Activated CD8-positive, alpha-beta T cell treated with anti-CD3 and anti-CD28 coated beads for 36 hours (primary cell): ENCODE measurements at places on chromosomes 5 and 9.

GRCh38 chr5:67214707-67215447 lies 18.3 kb upstream of the CD180 start:
- no peak for DNase-seq

GRCh38 chr9:81608289-81608657 lies 81.1 kb downstream of the TLE1 start:
- DNase-seq = no peak

GRCh38 chr5:98796197-98796972 lies 22.9 kb downstream of the RGMB start:
- DNase-seq = peak; percentile 69

DNA sequence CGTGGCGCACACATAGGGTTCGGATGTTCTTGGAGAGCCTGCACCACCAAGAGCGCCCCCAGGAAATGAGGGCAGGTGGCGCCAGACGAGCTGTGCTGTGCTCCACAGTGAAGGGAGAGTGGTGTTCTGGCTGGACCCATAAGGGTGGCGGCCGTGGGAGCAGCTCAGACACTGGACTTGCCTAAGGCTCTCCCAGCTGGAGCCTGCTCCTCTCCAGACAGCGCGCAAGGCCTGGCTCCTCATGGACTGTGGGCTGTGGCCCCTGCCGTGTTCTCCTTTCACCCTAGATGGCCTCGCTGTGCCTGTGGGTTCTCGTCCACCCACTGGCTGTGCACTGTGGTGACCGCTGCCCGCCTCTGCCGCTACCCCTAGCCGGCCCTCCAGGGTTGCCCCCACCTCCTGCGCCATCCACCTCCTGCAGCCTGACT lies 92.9 kb downstream of the EHMT1 start:
- no peak for DNase-seq

- DNase-seq = no peak
Measured at GRCh38 chr9:129093602-129094386, 12.9 kb downstream of the DOLPP1 start.

DNA sequence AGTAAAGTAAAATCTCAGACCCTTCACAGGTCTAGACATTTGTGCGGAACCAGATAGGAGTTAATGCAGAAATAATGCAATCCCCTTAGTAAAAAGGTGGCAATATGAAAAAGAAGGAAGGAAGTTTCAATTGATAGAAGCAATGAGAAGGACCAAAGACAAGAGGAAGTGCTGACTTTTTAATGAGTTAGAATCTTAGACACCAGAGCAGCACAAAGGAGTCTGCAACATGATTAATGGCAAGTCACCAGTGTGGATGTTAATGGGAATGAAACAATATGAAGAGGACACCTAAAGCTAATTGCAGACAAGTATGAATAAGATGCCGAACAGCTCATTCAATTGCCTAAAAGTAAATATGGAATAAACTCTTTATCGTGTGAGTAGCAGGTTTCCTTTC lies 50.9 kb downstream of the MEGF9 start:
- no peak for DNase-seq

DNA sequence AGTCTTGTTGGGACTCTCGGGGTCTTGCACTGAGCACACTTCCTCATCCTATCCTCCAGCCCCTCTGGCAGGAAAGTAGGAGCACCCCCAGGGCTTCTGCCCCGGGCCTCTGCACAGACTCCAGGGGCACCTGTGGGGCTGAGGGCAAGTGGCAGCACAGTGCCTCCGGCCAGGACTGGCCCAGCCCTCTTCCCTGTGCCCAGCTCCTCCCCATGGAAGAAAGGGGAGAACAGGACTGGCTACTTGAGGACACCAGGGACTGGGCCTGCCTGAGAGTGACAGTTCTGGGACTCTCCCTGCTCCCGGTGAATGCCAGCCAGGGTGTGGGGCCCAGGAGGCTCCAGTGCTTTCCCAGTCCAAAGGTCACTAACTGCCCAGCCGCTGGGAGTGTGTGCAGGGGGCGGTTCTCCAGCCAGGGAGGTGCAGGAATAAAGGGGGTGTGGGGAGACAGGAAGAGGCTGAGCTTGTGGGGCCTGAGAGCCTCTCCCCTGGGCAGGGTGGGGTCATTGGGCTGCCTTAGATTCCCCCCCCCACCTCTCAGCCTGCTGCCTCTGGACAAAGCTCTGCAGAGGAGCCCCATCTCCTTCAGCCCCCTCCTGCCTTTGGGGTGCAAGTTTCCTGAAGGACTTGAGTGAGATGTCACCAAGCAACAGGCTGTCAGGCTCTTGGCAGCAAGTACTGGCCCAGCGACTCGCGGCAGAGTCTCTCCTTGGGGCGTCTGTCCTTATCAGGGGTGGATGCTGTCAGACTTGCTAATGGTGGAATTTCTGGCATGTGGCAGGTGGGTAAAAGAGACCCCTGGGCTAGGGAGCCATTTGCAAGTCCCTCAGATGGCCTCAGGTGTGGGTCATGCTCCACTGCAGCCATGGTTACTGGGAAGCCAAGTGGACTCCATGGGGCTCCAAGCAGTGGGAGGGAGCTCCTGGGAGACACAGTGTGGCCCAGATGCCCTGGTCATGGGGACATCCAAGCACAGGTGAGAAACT lies 19.1 kb upstream of the JADE2 start:
- no peak for DNase-seq

DNA sequence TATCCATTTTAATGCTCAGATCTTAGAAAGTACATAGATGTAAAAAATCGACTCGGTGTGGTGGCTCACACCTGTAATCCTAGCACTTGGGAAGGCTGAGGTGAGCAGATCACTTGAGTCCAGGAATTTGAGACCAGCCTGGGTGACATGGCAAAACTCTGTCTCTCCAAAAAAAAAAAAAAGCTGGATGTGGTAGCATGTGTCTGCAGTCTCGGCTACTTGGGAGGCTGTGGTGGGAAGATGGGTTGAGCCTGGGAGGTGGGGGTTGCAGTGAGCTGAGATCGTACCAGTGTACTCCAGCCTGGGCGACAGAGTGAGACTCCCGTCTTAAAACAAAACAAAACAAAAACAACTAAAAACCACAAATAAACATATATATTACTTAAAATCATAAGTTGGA lies 61.4 kb downstream of the RASA1 start:
- no peak for DNase-seq

GRCh38 chr9:122236681-122237080 lies 7.9 kb upstream of the LHX6 start:
- DNase-seq = no peak

- no peak for DNase-seq
Measured at GRCh38 chr5:128980917-128981316, 15.6 kb downstream of the SLC27A6 start.

GRCh38 chr5:40217553-40217952 lies 462.2 kb upstream of the PTGER4 start:
- DNase-seq = no peak

- no peak for DNase-seq
Measured at GRCh38 chr5:125463466-125464092, 717.1 kb upstream of the ZNF608 start.

DNA sequence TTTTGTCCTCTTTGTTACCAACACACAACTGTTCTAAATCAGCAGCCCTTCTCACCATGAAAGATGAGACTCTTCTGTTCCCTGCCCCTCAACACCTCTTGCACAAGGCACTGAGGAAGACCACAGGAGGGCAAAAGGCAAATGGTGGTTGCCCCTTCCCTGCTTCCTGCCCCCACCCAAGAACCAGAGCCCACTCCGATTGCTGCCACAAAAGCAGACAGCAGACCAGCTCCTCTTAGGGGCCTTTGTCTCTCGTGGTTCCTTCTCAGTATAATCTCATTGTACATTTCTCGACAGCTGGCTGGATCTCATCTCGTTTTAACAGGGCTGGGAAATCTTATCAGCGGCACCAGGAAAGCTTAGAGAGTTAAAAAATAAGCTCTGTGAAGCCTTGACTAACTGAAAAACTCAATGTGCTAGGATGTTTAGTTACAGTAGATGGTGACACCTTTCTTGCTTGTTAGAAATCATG lies 1.1 kb downstream of the MVB12B start:
- DNase-seq = no peak

GRCh38 chr5:56095579-56096102 lies 100.9 kb upstream of the IL6ST start:
- no peak for DNase-seq

- no peak for DNase-seq
Measured at GRCh38 chr9:93902051-93902779, 52.9 kb downstream of the BARX1 start.

- DNase-seq = no peak
Measured at GRCh38 chr5:143328589-143329220, 74.8 kb downstream of the NR3C1 start.

DNA sequence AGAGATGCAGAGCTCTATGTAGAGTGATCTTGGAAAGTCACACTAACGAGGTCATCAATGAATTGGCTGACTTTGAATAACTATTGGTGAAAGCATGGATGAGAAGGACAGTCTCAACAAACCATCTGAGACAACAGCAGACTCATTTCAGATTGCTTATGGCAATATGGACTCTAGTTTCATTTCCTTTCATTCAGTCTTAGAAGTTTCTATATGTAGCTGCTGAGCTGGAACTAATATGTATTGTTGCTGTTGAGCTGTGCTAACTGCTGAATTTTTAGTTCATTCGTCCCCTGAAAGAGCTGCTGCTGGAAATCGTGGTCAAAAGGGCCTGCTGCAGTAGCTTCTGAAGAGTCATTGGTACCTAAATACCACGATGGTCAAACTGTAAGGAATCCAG lies 31.3 kb downstream of the TNFSF15 start:
- DNase-seq = no peak

- peak; percentile 24 for DNase-seq
Measured at GRCh38 chr9:127832248-127832647, 22.2 kb downstream of the ENG start.

- DNase-seq = peak; percentile 10
Measured at GRCh38 chr5:6496207-6496584, 47.5 kb downstream of the UBE2QL1 start.

- DNase-seq = no peak
Measured at GRCh38 chr5:135859641-135860040, 25.2 kb downstream of the SLC25A48 start.

DNA sequence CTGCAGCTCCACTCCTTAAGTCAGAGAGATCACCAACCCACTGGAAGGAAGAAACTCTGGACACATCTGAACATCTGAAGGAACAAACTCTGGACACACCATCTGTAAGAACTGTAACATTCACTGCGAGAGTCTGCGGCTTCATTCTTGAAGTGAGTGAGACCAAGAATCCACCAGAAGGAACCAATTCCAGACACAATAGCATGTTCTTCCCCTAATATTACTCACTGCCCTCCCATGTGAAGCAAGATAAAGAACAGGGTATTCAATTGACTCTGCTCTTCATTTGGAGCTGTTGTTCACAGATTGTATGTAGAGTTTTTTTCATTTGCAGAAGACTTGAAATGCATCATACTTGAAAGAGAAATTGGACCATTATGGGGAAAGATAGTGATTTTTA lies 10.8 kb downstream of the SAXO1 start:
- no peak for DNase-seq

DNA sequence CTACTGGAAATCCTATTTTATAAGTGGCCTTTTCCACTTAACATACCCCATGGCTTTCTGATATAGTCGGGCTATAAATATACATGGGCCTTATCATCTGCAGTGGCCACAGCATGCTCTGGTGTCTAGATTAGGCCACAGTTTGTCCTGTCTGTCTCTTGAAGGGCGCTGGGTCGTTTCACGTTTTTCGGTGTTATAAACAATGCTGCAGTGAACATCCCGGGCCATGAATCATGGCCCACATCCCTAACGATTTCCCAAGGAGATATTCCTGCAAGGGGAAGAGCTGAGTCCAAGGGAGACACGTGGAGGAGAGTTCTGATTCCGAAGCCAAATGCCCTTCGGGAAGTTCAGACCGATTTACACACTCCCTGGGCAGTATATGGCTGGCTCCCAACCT lies 8.4 kb downstream of the PLPP7 start:
- DNase-seq = no peak

- peak; percentile 46 for DNase-seq
Measured at GRCh38 chr5:172881691-172882370, 47.8 kb downstream of the ERGIC1 start.

DNA sequence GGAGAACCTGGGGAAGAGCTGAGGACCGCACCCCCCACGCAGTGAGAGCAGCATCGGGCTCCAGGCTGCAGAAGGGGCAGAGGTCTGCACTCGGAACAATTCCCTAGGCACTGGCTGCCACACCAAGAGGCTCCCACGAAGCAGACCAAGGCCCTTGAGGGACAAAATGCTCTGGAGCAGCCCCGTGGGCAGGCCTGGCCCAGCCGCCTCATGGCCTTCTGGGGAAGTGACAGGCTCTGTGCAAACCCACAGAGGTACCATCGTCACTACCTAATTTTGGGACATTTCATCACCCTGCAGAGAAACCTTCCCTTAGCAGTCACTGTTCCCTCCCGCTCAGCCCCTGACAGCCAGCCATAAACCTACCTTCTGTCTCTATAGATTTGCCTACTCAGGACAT lies 15.9 kb downstream of the FBXW5 start:
- no peak for DNase-seq

DNA sequence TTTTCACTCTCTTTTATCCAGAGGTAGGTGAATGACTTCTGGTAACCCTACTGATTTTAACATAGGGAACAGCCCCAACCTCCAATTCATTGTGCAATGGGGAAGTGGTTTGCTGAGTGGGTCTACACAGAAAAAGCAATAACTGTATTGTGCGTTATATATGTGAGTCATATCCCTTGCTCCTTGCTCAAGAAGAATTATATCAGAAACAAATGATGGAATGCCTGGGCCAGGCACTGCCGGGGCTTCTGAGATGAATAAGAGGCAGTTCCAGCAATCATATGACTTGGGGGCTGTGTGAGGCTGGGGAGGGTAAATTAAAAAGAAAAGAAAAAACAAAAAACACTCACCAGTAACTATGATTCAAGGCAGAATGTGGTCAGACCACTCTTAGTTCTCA lies 79.2 kb upstream of the ABCA1 start:
- peak; percentile 12 for DNase-seq

GRCh38 chr5:151881621-151882225 lies 42.9 kb downstream of the GLRA1 start:
- no peak for DNase-seq

DNA sequence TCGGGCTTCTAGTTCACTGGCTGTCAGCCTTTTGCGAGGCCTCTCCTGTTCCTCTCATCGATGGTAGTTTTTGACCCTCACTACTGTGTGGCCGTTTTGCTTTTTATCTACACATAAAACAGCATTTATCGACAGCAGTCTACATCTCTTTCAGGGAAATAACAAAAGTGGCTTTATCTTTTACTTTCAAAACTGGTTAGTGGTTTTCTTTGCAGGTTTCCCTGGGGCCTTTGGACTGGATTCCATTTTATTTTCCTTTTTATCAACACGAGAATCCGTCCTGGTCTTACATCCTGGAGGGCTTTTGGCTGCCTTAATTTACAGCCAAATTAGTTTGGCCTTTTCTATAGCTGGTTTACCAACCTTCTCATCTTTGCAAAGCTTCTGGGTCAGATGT lies 793 bp upstream of the PKD2L2 start:
- DNase-seq = no peak

DNA sequence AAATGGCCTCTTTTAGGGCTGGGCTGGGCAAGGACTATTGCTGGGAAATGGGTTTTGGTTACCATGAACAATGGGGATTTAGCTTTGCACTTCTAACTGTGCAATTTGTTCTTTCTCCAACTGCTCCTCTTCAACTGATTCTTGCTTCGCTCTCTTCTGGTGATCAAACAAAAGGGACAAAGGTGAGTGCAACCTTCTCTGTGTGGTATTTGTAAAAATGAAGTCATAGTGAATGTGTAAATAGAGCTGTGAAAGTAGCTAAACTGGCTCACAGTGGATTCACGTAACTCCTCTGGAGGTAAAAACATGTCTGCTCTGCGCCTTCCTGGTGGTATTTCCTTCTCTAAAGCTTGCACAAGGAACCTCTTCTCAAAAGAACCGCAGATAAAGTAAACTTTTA lies 20.9 kb upstream of the SPINK14 start:
- DNase-seq = no peak
